Chondrocyte (in vitro differentiated cells): ENCODE measurements at places on chromosomes 13 and 19. TPM values are rescaled to one million over a fixed set of nuclear protein-coding genes. Genes with fewer than 3 reads are reported as not detected.

DCT gene
- total RNA-seq: not detected in 3 replicates

GRCh38 chr13:40590112-40590862, 76.2 kb downstream of the FOXO1 start:
- H3K27me3 ChIP-seq: no peaks in the 10 kb centered on the region
- no peak for DNase-seq
- H3K4me3 ChIP-seq: no peak overlapping the region
- H3K4me1 ChIP-seq: peaks cover 41% of the 10 kb centered on the region

DNA sequence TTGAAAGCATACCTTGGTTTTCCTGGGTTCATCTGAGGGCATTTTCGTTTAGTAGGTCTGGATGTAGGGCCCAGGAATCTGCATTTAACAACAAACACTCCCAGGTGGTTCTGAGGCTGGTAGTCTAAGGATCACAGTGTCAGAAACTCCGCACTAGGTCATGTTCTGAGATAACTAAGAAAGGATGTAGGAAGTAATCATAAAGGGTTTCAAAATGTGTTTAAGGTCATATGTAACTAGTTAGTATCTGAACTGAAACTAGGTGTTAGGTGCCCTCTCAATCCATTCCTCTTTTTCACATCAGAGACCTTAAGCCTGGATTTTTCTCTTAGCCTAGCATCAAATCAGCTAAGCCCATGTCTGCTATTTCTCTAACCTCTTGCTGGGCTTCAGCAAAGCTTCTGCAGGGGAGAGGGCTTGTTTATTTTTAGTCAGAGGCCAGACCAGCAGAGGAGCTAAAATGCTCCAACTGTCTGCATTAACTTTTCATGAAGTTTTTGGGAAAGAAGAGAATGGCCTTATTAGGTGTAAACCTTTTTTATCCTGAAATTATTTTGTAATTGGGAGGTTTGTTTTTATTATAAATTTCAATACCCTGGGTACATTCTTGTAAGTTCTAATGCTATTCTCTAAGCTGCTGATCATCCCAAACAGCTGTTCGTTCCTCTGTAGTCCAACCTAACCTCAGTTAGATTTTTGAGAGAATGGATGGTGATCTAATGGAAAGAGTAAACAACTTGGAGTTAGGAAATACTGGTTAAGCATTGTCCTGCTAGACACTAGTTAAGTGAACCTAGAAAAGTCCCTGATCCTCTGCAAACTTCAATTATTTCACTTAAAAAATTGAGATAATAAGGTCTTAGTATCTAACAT, 262.8 kb upstream of the RFC3 start:
- H3K4me1 ChIP-seq: peaks cover 23% of the 10 kb centered on the region
- no peak overlapping the region for H3K27ac ChIP-seq
- H3K27me3 ChIP-seq: no peaks in the 10 kb centered on the region
- H3K4me3 ChIP-seq: no peak overlapping the region

GRCh38 chr13:91747186-91747585, 348.8 kb downstream of the GPC5 start:
- no peaks in the 10 kb centered on the region for H3K36me3 ChIP-seq
- H3K27me3 ChIP-seq: no peaks in the 10 kb centered on the region
- no peak overlapping the region for H3K27ac ChIP-seq
- H3K4me1 ChIP-seq: no peaks in the 10 kb centered on the region

GRCh38 chr13:76828316-76828741, 57.9 kb downstream of the KCTD12 start:
- no peak overlapping the region for H3K4me3 ChIP-seq
- H3K4me1 ChIP-seq: peaks cover 18% of the 10 kb centered on the region
- no peaks in the 10 kb centered on the region for H3K27me3 ChIP-seq
- no peaks in the 10 kb centered on the region for H3K36me3 ChIP-seq
- no peak overlapping the region for H3K27ac ChIP-seq

DNA sequence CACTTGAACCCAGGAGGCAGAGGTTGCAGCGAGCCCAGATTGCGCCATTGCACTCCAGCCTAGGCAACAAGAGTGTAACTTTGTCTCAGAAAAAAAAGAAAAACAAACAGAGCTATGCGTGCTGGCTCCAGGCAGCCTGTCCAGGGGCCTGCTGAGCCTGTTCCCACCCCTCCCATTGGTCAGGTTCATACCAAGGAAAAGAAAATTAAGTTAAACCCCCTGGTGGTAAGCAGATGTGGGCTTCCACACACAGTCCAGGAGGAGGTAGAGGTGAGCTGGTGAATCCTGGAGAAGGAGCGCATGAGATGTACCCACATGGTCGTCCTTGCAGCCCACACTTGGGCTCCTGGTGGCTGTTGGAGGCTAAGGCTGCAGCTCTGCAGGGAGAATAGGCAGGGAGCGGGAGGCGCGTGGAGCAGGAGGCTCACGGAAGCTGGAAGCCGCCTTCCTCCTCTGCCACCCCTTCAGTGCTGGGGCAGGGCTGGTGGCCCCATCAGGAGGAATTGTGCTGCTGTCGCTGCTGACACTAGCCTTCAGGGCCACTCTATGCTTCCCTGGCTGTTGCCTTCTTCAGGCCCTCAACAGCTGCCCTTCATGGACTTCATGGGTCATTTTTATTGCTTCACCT, 10.5 kb upstream of the CHAMP1 start:
- peaks cover 31% of the 10 kb centered on the region for H3K36me3 ChIP-seq
- DNase-seq: no peak
- H3K4me1 ChIP-seq: no peaks in the 10 kb centered on the region
- H3K27me3 ChIP-seq: no peaks in the 10 kb centered on the region
